ENCODE measurements at places on chromosomes 6 and 20. TPM values are rescaled to one million over a fixed set of nuclear protein-coding genes. Genes with fewer than 3 reads are reported as not detected.

Gene BTNL2
- 0.26 TPM for total RNA-seq

Gene TRIM40
- total RNA-seq, result not detected

Gene PRPH2
- not detected for total RNA-seq

Gene SLC17A9
- total RNA-seq, result 60.2 TPM

Gene OTOR
- not detected for total RNA-seq

Gene PHACTR1
- total RNA-seq, result 69.7 TPM

Gene IYD
- total RNA-seq, result not detected

DNA sequence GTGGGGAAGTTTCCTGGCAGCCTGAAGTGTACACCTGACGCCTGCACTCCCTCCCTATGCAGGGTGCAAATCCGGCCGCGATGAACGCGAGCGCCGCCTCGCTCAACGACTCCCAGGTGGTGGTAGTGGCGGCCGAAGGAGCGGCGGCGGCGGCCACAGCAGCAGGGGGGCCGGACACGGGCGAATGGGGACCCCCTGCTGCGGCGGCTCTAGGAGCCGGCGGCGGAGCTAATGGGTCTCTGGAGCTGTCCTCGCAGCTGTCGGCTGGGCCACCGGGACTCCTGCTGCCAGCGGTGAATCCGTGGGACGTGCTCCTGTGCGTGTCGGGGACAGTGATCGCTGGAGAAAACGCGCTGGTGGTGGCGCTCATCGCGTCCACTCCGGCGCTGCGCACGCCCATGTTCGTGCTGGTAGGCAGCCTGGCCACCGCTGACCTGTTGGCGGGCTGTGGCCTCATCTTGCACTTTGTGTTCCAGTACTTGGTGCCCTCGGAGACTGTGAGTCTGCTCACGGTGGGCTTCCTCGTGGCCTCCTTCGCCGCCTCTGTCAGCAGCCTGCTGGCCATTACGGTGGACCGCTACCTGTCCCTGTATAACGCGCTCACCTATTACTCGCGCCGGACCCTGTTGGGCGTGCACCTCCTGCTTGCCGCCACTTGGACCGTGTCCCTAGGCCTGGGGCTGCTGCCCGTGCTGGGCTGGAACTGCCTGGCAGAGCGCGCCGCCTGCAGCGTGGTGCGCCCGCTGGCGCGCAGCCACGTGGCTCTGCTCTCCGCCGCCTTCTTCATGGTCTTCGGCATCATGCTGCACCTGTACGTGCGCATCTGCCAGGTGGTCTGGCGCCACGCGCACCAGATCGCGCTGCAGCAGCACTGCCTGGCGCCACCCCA lies 1.2 kb downstream of the GPR6 start:
- no peak for DNase-seq

DNA sequence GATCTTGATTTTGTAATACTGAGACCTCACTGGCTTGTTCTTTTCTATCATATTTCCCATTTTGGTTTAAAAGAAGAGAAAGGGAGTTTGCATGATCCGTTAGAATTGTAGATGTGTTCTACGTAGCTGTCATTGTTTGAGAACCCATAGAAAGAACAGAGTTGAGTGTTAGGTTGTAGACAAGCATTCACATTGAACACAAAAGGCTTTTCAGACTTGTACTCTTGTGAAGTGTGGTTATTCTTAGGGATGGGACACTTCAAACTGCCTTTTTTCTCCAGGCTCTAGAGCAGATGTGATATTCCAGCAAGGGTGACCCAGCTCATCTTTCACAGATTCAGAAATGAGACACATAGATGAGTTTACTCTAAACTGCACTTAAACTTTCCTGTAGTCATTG lies 19.9 kb downstream of the FOXO3 start:
- DNase-seq, result no peak

DNA sequence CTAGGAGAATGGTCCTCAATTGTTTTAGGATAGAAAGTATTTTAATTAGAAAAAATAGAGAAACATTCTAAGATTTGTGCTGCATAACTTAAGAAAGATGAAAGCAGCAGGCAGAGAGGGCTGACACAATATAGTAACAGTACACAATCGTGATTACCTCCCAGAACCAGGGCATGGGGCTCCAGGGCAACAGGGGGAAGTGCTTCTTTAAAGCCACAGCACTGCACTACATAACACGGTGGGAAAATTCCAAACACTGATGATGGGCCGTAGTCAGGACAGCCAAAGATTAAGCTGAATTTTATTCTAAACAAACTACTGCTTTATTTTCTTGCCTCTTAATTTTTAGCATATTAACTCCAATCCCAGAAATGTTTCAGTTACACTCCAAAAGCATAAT lies 14.4 kb downstream of the EXOC2 start:
- DNase-seq, result no peak

- no peak for DNase-seq
Measured at GRCh38 chr20:60056407-60057122, 98.3 kb downstream of the CDH26 start.

DNA sequence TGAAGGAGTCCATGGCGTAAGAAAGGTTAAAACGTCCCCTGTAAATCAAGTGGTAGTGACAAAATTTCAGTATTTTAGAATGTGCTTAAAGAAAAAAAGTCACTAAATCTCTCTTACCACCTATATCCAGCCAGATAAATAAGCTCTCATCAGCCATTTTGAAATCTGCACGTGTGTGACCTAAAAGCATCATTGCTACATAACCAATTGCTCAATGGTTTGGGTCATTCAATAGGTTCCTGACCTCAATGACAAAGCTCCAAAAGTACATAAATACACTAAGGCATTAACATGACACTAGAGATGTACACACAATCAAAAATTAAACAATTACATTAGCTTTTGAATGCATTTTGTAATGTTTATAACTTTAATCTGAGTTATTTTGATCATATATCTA lies 272.4 kb downstream of the GMDS start:
- no peak for DNase-seq

GRCh38 chr6:14273191-14273590 lies 155.6 kb downstream of the CD83 start:
- no peak for DNase-seq

- DNase-seq, result no peak
Measured at GRCh38 chr6:158772851-158773371, 46.3 kb downstream of the EZR start.

GRCh38 chr20:50582092-50582491 lies 71.9 kb downstream of the PTPN1 start:
- DNase-seq, result no peak

- no peak for DNase-seq
Measured at GRCh38 chr6:26415791-26416190, 13.7 kb downstream of the BTN3A1 start.

- DNase-seq, result no peak
Measured at GRCh38 chr20:54208548-54209176, 775 bp downstream of the PFDN4 start.

GRCh38 chr6:37724530-37725220 lies 27.0 kb upstream of the MDGA1 start:
- DNase-seq, result no peak

DNA sequence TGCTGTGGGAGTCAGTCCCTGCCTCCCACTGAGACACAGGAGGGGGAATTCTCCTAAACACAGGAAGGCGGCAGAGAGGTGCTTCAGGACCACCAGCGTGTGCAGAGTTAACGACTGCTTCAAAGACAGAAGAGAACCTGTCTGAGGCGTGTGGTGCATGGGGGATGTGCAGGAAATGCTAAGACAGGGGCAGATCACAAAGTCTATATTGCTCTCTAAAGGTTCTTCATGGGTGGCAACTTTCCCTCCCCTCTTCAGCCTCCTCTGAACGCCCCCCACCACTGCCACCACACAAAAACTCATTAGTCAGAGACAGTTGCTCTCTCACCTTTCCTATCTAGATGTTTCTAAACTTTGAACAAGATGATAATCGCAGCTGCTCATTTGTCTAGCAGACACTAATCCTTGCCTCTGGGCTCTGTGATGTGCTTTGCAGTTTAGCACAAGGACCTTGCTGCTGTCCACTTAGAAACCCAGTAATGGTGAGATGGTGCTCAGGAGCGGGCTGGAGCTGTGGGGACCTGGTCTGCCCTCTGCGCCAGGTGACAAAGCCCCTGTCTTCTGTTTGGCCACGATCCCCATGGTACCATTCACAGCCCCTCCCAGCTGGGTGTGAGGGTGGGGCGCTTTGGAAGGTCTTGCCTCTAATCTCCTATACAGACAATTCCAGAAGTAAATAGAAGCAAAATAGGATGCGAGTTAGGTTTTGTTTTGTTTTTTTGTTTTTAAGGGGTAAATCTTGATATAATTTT lies 219.6 kb downstream of the NRN1 start:
- DNase-seq, result no peak

DNA sequence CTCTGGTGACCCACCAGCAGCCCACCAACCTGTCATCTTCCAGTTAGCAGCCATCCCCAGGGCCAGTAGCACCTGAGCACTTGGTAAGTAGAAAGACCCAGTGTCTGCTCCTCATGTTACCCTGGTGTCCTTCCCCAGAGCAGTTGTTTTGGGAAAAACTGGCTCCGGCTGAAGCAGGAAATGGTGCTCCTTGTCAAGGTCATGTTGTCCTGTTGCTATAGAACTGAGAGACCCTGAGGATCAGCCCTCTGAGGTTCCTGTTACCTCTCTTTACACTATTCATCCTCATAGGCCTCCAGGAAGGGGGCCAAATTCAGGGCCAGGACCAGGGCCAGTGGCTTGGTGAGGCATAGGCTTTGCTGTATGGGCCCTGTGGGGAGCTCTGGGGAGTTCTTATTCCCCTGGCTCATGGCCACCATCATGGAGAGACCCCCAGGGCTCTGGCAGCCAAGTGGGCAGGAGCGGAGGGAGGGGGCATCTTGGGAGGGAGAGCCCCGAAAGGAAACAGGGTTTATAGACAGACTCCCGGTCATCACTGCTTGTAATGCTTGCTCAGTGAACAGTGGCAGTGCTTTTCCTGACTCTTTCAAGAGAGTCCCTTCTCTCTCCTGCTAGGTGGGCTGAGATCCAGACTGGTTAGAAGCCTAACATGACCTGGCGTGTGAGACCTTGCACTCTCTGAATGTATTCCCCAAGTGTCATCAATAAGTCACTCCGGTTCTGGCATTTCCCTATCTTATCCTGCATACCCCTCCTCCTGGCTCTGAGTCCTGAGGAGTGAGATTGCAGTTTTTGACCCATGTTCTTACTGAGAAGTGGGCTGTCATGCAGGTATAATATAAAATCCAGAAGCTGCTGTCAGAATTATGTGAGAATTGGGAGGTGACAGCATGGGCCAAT lies 50.7 kb downstream of the PPARD start:
- DNase-seq, result no peak

DNA sequence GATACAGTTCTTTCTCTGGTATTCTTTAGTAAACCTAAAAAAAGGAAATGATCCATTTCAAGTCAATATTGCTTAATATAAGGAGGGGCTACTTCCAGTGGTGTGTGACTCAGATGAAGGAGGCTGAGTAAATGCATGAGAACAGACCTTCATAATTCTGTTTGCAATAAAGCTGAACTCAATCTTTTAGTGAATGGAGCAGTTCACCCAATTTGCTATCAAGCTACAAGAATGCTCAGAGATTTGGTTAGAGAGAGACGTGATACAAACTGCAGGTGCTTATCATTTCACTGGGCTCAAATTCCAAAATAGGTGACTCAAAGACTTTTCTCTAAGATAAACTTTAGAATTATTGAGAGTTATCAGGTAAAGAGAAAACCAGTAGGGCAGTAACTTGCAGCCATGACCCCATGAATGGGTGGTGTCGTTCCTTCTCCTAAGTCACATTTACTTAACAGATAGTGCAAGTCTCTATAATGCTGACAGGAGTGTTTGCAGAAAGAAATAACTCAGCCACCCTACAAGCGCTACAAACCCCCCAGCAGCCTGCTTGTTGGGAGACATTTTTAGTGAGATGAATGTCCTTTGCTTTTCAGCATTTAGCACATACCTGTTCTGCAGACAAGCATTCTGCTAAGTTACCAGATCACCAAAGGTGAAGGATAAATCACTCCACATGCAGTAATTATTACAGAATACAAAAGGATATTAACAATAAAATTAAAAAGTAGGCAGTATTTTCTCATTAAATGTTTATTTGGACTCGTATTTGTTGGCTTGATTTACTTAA lies 16.4 kb upstream of the BLOC1S5 start:
- DNase-seq, result no peak

GRCh38 chr6:168107191-168107983 lies 28.4 kb upstream of the FRMD1 start:
- no peak for DNase-seq

DNA sequence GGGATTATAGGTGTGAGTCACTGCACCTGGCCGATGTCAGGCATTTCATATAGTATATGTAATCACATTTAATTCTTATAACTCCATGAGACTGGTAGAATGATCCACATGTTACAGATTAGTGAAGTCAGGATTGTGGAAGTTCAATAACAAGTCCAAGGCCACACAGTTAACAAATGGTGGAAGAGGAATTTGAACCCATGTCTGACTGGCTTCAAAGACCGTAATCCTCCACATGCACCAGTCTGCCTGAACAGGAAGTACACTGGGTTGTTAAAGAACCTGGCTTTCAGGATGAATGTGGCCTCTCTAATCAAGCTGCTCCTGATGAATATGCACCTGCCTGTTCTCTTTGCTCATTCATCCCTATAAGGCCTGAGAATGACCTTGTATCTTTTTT lies 122.0 kb upstream of the HDAC2 start:
- no peak for DNase-seq

- no peak for DNase-seq
Measured at GRCh38 chr6:48961781-48962415, 501.2 kb downstream of the MMUT start.

DNA sequence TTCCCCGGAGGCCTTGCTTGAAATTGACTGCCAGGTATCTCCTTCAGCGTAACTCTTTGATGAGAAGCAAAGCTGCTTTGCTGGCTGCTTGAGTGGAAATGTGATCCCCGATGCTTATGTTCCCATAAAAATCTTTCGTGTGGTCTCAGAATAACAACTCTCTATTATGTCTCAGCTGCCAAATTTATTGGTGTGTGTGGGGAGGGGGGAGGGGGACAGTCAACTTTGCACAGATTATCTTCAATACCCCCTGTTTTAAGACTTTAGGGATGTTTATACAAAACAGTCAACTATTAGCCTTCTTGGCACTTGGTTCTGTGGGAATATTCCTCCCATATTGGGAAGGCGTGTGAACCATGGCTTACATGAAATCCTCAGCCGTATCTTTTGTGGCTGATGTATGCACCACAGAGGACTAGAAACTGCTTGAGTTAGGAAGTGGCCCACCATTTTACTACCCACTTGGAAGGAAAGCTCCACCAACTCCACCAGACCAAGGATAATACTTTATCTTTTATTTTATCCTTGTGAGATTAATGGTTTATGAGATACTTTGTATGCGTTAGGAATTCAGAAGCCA lies 101.5 kb upstream of the SLC24A3 start:
- DNase-seq, result no peak

DNA sequence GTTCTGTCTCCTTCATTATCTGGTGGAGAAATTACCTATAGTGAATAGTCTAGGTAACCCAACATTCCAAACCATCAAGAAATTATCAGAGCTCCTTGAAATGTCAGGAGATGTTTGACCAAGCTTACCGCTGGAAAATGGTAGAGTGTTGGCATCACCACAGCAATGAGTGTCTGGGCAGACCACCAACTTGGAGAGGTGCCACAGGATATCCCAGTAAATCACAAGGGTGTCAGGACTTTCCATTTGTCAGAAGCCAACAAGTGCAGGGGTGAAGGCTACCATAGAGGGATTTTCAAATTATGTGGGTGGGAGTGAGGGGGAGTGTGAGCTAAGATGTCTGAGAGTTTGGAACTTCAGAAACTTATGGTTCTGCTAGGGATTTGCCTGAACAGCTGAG lies 73.2 kb downstream of the VGLL2 start:
- DNase-seq, result no peak

GRCh38 chr6:158819977-158820622 lies 932 bp upstream of the EZR start:
- DNase-seq, result no peak

GRCh38 chr20:36181934-36182603 lies 27.5 kb downstream of the EPB41L1 start:
- no peak for DNase-seq

Data from GM12878 (cell line).